ENCODE measurements at places on chromosomes 11 and 22.

DNA sequence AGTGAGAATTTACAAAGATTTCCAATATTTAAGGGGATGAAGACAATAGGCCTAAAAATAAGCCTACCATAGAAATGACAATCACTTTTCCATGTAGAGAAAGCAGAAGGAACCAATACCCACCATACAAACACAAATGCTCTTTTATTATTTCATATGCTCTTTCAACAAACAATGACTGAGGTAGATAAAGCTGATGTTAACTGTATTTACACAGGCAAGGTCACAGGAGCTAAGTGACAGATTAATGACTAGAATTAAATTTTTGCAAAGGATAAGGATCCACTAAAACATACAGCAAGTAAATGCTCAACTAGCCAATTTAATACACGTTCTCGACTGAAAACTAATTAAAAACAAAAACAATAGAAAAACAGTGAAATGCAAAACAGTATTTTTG, 34.2 kb downstream of the PICALM start:
- no peak for DNase-seq

GRCh38 chr22:25997886-25998775, 171.1 kb upstream of the SEZ6L start:
- DNase-seq, result no peak

DNA sequence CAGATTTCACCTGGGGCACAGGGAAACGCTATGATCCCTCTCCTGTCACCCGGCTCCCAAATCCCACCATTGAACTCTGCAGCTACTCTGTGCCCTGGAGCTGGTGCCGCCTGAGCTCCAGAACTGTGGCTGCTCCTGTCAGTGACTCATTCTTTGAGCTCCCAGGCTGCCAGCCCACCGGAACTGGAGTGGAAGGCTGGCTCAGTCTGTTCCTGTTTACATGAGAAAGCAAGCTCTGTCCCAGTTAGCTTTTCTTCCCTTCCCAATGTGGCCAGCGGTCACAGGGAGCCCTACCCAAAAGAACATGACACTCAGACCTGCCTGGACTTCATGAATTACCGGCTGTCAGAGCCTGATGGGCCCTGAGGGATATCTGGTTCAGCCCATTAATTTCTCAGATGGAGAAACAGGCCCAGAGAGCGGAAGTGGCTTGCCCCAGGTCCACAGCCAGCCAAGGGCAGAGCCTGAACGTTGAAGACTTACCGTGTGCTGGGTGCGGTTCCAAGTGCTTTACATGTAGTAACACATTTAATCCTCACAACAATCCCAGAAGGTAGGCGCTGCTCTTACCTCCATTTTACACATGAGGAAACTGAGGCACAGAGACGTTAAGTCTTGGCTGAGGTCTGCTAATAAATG, 23.8 kb upstream of the IGSF22 start:
- DNase-seq, result no peak

GRCh38 chr11:8810540-8811301, 100.3 kb upstream of the AKIP1 start:
- DNase-seq, result peak; percentile 74

DNA sequence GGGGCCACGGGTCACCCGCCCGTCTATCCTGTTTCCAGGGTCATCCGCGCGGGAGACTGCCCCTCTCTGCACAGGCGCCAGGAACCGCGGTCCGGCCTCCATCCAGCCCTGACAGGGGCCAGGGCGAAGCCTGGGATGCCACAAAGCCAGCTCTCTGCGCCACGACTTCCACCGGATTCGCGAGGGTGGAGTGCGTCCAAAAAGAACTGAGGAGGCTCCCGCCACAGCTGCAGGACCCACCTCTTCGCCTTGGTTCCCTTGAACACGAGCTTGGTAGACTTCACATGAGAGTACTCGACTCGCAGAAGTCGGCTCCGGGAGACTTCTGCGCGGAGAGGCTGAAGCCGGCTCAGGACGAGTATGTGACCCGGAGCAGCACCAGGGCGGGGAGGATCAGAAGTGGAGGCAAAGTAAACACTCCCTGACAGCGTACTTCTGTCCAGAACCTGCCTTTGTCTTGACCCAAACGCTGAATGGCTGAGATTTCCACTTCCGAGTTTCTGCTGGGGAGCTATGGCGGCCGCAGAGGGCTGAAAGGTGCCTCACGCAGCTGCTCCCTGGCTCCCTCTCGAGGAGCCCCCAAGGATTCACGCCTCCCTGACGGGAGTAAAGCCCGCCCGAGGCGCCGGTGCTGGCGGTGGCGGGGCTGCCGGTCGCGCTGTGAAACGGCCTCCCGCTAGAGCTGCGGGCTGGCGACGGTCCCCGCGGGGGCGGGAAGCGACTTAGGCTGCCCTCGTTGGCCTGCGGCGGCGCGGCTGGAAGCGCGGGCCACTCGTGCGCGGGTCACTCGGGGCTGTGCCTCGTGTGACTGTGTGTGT, 4566.7 kb upstream of the OR11H1 start:
- no peak for DNase-seq

DNA sequence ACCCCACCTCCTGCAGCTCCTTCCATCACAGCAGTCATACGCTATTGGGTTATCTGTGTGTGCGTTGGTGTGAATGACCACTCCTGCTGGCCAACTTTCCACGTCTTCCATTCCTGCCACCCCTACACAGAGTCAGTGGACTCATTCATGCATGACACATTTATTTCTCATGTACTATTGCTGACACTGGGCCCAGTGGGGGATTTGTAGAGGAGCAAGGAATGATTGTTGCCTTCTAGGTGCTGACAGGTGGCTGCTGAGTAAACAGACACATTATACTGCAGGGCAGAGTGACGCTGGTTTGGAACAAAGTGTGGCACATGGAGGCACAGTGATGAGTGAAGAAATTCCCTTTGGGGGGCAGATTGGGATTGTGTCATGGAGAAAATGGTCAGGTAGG, 113.9 kb downstream of the CCDC81 start:
- no peak for DNase-seq

- DNase-seq, result no peak
Observed at GRCh38 chr11:96293598-96294021, 49.4 kb downstream of the MAML2 start.

DNA sequence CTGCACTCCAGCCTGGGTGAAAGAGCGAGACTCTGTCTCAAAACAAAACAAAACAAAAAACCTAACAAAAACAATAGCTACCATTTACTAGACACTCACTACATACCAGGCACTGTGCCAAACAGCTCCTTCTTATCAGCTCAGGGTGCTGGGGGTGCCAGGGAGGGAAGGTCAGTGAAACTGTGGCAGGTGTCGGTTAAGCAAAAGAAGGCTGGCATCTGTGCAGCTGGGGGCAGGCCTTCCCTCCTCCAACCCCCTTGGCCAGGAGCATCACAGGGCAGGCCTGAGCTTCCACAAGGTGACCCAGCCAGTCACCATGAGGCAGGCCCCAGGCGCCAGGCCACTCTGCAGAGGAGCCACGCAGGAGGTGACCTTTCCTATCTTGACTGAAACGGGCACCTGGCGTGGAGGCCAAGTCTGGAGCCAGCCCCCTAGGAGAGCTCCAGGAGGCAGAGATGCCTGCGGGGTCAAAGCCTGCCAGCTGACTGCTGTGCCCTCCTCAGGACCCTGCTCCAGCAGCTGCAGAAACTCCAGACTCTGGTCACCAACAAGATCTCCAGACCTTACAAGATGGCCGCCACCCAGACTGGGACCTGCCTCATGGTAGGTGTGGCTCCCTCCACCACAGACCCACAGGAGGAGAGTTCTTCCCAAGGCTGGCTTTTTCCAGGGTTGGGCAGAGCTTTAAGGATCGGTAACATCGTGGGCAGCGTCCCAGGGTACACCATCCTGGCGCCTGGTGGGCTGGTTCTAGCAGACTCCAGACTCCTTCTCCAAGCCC, 31.3 kb upstream of the DGKZ start:
- no peak for DNase-seq

- no peak for DNase-seq
Observed at GRCh38 chr11:110805756-110806155, 93.5 kb upstream of the ARHGAP20 start.

DNA sequence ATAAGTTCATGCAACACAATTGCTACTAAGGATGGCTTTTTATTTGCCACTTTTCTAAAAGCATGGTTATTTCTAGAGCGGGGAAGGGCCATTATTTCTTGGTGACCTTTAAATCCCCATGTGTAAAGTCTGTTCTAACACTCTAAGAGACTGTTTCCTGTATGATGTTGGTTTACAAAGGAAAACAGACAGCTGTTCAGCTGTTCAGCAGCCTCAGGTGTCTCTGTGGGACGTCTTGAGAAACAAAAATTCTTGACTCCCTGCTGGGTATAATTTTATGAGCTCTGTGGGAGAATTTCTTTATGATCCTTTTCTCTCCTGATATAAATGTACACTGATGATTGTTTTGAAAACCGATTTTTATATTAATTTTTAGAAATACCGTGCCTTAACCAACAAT, 13.9 kb downstream of the MUC15 start:
- no peak for DNase-seq

DNA sequence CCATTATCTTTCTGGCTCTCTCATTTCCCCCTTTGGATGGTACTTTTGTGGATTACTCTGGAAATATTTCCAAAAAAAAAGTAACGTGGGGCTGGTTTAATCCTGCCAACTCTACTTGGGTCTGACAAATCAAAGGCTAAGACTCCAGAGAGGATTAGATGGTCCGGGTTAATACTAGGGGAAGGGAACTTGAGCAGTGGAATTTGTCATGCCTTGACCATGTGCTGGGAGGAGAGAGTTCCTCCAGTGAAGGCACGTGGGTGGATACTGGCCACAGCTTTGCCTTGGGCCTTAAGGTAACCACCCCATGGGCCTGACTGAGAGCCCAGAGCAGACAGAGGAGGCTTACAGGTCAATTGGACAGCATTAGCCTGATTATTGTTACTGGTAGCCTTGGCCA, 120.3 kb downstream of the NAV2 start:
- DNase-seq, result no peak

GRCh38 chr11:114131461-114131864, 72.0 kb downstream of the ZBTB16 start:
- no peak for DNase-seq

DNA sequence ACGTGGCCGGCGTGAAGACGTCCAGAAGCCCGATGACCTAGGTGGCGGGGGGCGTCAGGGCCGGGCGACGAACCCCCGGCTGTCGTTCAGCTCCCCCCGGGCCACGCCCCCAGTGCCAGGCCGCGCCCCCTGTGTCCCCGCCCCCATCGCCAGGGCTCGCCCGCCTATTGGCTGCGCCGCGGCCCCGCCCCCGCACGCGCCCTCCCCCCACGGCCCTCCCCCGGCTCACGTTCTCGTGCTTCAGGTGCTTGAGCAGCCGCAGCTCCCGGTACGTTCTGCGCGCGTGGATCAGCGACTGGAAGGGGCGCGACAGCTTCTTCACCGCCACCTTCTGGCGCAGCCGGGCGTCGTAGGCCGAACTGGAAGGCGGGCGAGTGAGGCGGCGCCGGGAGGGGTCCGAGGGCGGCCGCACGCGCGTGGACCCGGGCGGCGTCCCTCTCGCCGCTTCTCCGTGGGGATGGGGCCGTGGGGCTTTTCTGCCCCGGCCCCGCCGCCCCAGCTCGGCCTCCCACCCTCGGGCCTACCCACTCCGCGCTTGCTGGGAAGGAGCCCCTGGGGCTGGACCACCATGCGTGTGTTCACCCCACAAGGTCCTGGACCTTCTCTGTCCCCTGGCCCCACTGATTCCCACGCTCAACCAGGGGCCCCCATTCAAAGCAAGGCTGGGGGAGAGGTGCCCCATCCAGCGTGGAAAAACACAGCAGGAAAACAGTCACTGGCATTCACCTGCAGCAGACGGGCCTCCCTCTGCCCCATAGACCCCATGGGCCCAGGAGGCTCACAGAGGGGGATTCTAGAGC, 2.4 kb downstream of the MAPK11 start:
- DNase-seq, result no peak

DNA sequence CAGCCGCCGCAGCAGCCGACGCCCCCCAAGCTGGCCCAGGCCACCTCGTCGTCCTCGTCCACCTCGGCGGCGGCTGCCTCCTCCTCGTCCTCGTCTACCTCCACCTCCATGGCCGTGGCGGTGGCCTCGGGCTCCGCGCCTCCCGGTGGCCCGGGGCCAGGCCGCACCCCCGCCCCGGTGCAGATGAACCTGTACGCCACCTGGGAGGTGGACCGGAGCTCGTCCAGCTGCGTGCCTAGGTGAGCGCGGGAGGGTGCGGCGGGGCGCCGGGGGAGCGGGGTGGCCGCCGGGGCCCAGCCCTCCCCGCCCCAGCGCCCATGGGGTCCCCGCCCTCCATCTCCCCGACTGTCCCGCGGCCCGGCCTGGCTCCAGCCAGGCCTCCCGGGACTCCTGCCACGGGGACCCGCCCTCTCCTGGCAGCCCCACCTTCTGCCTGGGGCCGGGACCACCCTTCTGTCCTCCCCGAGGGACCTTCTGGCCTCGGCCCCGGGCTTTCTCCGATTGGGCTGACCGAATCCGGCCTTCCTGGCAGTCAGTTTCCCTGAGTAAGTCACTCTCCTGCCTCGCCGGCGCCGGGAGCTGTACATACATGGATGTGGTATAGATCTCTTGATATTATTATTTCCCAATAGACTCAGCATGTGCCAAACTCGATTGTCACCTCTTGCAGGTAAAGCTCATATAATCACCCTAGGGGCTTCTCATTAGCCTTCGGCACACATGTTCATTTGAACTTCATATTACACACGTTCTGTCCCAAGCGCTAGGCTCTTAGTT, 720 bp downstream of the PACS1 start:
- DNase-seq, result no peak

DNA sequence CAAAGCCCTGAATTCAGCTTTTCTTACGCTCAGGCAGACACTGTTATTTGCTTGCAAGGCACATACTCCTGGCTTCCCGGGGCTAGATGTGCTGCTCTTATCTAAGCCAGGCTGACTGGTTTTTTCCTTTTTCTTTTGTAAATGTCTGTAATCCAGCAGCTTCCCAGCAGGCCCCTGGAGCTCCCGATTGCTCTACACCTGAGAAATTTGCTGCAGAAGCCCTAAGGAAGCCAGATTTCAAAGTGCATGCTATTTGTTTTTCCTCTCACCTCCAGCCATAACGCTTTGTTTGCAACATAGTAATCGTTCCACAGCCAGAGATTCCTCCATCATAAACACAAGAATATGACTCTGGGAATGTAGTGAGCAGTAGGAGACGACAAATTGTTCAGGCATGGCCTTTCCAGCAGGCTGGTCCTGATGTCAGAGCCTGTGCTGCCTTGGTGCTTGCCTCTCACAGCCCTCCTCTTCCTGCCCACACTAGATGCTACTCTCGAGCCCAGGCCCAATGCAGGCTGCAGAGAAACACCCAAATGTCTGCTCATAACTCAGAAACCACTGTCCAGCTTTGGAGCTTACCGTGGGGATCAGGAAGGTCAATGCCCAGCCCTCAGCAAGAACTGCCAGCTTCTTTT, 54.7 kb upstream of the SLC6A5 start:
- DNase-seq, result no peak
